ENCODE measurements at places on chromosomes 3 and 15. TPM values are rescaled to one million over a fixed set of nuclear protein-coding genes. Genes with fewer than 3 reads are reported as not detected.

GRCh38 chr15:69071260-69071659, 56.8 kb downstream of the NOX5 start:
- DNase-seq: no peak

- no peak for DNase-seq
These were observed 55.6 kb downstream of the THRB start for GRCh38 chr3:24439021-24439420.

DNA sequence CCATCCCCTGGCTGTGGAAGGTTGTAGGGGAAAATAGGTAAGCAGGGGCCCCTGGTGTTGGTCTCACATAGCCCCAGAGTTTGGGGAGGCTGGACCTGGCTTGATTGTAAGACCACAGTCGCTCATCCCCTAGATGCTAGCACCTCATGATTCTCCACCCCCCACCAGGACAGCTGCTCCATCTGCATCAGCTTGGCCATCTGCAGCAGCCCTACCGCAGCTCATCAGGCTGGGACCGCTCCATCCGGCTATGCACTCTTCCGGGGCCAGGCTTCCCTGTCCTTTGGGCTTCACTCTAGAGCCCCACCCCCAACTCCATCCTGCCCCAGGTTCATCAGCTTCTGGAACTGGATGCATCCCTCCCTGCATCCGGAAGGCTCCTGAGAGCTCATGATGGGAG, 12.6 kb downstream of the SCN5A start:
- no peak for DNase-seq

- DNase-seq: no peak
These were observed 24.7 kb upstream of the MCTP2 start for GRCh38 chr15:94206463-94207167.

GRCh38 chr3:52237657-52238172, 1.2 kb downstream of the TWF2 start:
- peak; percentile 93 for DNase-seq

DNA sequence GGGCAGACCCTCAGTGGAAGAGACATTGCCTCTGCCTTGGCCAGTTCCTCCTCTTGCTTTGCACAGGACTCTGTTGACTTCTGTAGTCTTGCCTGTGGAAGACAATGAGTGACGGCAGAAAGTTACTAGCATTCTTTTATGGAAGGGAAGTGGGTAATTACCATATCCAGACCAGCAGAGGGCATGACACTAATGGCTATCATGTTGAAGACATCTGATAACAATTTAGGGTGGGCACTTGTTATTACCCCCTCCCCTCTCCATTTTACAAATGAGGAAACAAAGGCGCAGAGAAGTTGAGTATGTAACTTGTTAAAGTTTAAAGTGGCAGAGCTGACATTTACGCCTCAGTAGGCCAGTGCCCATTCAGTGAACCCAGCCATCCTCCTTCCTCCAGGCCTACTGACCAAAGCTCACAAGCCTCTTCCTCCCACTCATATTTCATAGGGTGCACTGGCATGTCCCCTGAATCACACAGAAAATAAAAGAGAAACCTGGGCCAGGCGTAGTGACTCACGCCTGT, 48.2 kb upstream of the FMN1 start:
- DNase-seq: no peak

- DNase-seq: no peak
These were observed 91.3 kb downstream of the LARS2 start for GRCh38 chr3:45479621-45480035.

GRCh38 chr3:136444581-136444980, 194.4 kb downstream of the PCCB start:
- no peak for DNase-seq

DNA sequence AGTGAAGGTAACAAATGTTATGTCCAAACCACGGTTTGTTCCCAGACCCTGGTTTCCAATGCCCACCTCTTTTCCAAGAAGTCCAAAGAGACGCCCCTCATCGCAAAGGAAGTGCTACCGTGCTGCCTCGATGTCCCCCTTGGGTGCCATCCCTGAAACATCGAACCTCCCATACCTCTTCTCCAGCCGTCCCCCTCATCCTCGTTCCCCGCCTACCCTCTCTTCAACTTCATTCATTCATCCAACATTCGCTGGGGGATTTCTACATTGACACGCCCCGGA, 467 bp downstream of the TIPIN start:
- DNase-seq: no peak

- no peak for DNase-seq
These were observed 75.6 kb upstream of the OSBPL11 start for GRCh38 chr3:125670945-125671344.

DNA sequence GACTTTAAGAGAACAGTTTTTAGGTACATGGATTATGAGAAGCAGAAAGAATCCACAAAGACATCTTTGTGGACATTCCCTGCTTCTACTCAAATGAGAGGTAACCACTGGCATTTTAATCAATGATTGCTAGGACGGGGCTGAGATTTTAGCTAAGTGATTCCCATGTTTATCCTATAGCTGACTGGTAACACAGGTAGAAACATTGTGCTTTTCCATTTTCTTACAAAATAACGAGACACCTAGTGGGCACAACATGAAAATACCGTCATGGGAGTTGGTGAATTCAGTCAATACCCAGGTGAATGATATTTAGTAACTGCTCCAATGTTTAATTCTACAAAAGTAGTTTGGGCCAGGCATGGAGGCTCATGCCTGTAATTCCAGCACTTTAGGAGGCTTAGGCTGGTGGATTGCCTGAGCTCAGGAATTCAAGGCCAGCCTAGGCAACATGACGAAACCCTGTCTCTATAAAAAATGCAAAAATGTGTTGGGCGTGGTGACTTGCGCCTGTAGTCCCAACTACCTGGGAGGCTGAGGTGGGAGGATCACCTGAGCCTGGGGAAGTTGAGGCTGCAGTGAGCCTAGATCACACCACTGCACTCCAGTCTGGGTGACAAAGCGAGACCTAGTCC, 37.2 kb upstream of the DENND4A start:
- no peak for DNase-seq

DNA sequence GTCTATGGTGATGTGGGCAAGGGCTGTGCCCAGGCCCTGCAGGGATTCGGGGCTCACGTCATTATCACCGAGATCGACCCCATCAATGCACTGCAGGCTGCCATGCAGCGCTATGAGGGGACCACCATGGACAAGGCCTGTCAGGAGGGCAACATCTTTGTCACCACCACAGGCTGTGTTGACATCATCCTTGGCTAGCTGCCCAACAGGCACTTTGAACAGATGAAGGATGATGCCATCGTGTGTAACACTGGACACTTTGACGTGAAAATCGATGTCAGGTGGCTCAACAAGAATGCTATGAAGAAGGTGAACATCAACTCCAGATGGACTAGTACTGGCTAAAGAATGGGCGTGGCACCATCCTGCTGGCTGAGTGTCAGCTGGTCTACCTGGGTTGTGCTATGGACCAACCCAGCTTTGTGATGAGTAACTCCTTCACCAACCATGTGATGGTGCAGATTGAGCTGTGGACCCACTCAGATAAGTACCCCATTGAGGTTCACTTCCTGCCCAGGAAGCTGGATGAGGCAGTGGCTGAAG, 6.1 kb upstream of the USP8 start:
- DNase-seq: no peak

Gene CHCHD4
- total RNA-seq: 19.2 TPM

Gene IL16
- total RNA-seq: 2.7 TPM

Gene WNT7A
- not detected for total RNA-seq

Gene SIAH2
- 10.7 TPM for total RNA-seq

Data from psoas muscle (tissue), 8 donors.